Right hindlimb (tissue), 1 donor: ENCODE measurements at places on chromosomes 1 and 21.

- DNase-seq: no peak
These were observed 2.0 kb downstream of the TEKT2 start for GRCh38 chr1:36085686-36086526.

- DNase-seq: no peak
These were observed 35.0 kb upstream of the SH2D1B start for GRCh38 chr1:162446946-162447345.

DNA sequence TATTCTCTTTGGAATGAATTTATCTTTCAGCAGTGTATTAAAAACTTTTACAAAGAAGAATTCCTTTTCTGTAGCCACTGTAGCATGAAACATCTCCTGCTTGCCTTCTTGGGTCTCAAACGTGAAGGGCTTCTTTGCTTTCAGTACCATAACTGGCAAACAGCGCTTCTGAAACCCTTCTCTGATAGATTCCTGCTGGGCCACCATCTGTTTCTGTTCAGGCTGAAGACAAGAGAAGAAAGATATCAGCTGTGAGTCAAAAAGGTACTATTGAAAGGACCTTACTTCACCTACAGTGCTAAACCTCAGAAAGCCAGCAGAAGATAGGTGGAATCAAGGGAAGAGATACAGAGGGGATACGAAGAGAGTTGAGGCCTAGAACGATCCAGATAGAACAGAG is 10.5 kb downstream of the AIM2 start:
- DNase-seq: no peak

GRCh38 chr1:185551008-185551407 is 183.2 kb upstream of the HMCN1 start:
- DNase-seq: no peak

GRCh38 chr1:237756304-237756967 is 134.3 kb downstream of the ZP4 start:
- DNase-seq: no peak

DNA sequence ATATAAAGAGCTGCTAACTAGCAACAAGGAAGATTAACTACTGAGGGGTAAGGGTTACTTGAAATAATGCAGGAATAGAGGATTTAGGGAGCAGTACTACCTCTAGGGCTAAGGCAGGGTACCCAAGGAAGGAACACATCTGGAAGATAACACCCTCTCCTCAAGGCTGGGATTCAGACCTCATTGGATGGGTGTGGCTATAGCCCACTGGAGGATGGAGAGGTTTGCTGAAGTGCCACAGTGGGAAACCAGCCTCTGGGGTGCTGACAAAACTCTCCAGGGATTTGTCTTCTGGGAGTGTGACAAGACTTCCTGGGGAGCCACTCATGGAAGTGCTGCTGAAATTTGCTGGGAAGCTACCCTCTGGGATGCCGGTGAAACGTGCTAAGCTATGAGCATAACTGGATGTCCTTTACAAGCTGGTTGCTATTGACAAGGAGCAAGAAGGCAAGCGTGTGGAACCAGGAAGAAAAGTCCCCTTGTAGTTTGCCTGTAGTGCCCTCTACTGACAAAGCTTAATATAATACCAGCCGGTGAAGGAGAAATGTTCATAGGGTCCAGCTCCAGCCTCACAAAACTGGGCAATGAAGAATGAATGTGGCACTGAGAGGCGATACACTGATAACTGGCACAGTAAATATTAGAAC is 122.8 kb upstream of the USP24 start:
- no peak for DNase-seq

- DNase-seq: no peak
These were observed 201.1 kb downstream of the PRDM2 start for GRCh38 chr1:13901039-13901438.

GRCh38 chr21:38985568-38986378 is 180.0 kb downstream of the ETS2 start:
- DNase-seq: peak; percentile 92

DNA sequence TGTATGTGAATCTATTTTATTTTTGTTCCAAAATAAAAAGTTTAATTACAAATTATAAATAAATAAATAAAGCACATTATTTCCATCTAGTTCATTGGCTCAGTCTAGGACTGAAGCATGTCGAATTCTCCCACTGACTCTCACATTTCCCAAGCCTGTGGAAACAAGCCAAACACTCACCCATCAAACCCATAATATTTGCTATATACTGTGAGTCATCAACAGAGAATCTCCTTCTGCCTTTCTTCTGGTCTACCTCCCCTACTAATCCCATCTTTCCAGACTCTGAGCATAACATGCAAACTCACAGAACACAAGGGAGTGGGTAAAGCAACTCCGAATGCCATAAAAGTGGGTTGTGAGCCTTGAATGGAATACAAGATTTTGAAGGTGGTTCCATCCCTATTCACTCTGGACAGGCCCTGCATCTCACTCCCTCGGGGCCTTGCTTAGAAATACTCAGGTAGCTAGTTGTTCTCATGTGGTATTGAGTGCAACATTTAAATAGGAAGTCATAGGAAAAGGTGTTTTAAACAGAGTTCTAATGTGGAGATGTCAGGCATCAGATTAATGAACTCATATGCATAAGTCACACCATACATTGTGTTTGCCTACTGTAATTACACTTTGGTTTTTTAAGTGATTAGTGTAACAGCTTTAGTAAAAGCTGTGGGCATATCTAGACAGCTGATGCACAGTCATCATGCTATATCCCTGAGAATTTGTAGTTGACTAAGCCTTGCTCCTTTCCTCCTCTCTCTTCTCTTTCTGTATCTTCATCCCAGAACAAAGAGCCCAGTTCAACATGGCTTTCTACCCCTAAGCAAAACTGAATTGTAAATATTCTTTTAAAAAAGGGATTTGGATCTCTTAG is 47.0 kb downstream of the F5 start:
- DNase-seq: no peak

GRCh38 chr1:113109908-113110554 is 37.0 kb downstream of the LRIG2 start:
- DNase-seq: no peak

DNA sequence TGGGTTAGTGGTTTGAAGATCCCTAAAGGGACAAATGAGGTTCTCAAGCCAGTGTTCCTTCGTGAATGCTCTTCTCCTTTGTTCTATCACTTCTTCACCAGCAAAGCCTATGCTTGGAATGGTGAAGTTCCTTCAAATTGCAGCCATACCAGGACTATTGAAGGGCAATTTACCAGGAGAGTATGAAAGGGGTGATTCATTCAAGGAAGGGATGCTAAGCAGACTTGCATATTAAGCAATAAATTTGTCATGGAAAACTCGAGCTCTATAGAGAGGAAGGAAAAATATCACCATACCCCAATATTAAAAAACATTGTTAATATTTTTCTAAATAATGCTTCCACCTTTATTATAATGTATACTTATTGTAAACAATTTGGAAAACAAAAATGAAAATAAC is 9.3 kb upstream of the TSNAX start:
- no peak for DNase-seq

- DNase-seq: no peak
These were observed 73.5 kb downstream of the OSBPL9 start for GRCh38 chr1:51690285-51690961.

DNA sequence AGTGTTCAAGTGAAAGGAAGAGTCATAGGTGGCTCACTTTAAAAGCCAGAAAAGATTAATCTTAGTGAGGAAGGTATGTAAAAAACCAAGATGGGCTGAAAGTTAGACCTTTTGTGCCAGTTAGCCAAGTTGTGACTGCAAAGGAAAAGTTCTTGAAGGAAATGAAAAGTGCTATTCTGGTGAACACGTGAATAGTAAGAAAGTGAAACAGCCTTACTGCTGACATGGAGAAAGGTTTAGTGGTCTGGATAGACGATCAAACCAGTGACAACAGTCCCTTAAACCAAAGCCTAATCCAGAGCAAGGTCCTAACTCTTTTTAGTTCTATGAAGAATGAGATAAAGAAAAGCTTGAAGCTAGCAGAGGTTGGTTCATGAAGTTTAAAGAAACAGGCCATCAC is 106.4 kb downstream of the CTH start:
- DNase-seq: no peak

DNA sequence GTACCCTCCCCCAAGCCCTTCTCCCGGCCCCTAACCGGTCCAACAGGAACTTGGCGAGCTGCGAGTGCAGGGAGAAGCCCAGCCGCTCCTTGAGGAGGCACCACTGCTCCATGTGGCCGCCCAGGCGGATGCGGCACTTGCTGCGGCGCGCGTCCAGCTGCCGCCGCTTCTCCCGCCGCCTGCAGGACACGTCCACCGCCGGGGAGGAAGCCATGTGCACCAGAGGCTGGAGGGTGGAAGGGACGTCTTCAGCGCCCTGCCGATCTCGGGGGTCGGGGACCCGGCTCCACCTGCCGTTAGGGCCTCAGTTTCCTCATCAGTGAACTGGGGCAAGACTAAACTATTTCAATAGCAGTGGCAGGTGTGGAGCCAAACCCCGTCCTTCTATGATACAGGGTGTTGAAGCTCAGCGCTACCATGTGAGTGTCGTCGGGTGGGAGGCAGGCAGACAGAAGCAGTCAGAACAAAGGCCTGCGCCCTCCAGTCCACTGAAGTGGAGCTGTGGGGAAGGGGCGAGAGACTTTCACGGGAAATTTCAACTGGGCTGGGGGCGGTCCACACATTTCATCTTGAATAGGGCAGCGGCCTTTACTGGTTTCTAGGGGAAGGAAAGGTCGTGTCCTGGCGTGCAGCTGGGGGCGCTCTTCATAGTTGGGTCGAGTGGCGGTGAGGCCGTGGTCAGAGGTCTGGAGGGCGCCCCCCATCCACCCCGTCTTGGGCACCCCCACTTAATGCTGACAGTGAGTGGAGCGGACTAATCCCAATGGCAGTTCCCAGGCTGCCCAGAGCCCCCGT is 592 bp downstream of the ZNF692 start:
- peak; percentile 82 for DNase-seq

DNA sequence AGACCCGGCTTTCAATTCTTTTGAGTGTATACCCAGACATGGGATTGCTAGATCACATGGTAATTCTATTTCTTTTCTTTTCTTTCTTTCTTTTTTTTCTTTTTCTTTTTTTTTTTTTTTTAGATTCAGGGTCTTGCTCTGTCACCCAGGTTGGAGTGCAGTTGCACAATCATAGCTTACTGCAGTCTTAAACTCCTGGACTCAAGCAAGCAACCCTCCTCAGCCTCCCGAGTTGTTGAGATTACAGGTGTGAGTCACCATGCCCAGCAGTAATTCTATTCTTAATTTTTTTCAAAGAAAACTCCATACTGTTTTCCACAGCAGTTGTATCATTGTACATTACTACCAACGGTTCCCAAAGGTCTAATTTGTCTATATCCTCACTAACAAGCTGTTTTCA is 13.5 kb upstream of the RNF186 start:
- no peak for DNase-seq

- DNase-seq: peak; percentile 12
These were observed 733 bp downstream of the TMEM35B start for GRCh38 chr1:34984435-34984792.

DNA sequence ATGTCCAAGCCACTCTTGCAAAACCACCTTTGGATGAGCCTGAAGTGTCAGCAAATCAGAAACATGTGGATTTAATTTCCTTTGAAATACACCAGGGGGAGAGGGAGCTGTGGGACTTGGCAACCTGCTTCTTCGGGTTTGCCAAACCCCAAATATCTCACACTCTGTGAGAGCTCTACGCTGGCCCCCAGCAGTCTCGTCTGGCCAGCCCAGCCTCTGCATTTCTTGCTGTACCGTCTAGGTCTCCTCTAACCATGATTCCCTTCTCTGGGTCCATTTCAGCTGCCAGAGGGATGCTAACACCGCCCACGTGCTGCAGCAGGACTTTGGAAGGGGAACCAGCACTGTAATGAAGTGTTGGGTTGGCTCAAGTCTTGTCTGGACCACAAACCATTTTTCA is 114.6 kb downstream of the MRPS6 start:
- DNase-seq: peak; percentile 83

- no peak for DNase-seq
These were observed 2.7 kb downstream of the PTPRC start for GRCh38 chr1:198641501-198641900.

DNA sequence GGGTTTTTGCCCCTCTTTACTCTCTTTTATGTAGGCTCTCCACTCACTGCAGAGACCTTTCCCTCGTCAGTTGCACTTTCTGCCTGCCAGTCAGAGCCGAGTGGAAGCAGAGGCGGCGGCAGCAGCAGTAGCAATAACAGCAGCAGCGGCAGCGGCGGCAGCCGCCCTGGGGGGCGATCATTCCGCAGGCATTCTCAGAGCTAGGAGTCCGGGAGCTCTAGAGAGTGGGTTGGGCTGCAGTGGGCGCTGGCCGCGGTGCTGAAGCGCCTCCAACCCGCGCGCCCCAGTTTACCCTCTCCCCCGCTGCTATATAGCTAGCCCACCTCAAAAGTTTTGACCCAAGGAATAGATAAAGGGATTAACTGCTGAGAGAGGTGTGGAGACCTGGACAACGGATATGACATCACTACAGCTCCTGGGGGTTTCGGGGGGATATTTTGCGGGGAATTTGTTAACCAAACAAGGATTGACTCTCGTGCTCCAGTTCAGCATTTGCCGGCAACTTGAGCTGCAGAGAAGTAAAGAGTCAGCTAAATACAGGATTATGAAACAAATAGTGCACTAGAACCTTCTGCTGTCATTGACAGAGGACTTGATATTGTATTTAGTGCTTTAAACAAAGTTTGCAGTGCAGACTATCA is at the start of gene OLFM3:
TSS of gene OLFM3 (minus strand) at position 102 of the 641 bp plus-strand sequence.
- peak; percentile 69 for DNase-seq

- no peak for DNase-seq
These were observed 1.7 kb upstream of the MYOM3 start for GRCh38 chr1:24113641-24114033.

- DNase-seq: no peak
These were observed 18.0 kb downstream of the LTN1 start for GRCh38 chr21:28974531-28975227.

DNA sequence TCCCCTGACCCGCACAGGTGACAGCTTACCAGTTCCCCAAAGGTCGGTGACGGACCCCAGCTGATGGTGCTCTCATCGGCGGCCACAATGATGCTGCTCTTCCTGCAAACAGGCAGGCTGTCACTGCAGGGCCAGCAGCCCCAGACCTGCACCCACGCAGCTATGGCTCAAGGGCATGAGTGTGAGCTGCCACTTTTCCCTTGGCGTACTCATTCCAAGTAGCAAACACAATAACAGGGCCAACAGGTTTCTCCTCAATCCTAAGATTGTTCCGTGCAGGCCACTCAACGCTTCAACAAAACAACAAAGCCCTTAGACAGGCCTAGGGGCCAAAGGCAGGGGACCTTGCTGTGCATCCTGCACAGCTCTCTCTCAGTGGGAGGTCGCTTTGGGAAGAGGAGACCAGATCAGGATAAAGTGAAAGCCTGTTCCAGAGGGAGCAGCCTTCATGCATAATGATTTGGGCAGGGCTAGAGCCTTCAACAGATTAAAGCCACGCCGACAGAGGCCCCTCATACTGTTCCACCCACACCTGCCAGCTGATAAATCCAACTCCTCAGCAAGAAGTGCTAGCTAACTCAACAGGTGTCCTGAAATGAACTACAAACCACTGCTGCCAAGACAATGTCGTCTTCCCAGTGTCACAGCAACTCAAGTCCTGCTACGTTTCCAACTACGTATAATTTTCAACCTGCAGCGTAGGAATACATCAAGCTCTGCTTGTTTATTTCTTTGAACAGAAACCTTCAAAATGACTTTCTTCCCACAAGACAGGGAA is 27.2 kb downstream of the RCC2 start:
- DNase-seq: no peak
